ENCODE measurements at places on chromosomes 16 and 17.

- DNase-seq = peak; percentile 95
Measured at GRCh38 chr17:82414548-82415281, 3.4 kb upstream of the HEXD start.

GRCh38 chr17:40935624-40936023 lies 1.8 kb downstream of the KRT23 start:
- DNase-seq = peak; percentile 7

- DNase-seq = no peak
Measured at GRCh38 chr16:57639172-57639887, 10.9 kb downstream of the ADGRG1 start.

GRCh38 chr17:39547713-39548478 lies 59.8 kb downstream of the NEUROD2 start:
- DNase-seq = peak; percentile 79

DNA sequence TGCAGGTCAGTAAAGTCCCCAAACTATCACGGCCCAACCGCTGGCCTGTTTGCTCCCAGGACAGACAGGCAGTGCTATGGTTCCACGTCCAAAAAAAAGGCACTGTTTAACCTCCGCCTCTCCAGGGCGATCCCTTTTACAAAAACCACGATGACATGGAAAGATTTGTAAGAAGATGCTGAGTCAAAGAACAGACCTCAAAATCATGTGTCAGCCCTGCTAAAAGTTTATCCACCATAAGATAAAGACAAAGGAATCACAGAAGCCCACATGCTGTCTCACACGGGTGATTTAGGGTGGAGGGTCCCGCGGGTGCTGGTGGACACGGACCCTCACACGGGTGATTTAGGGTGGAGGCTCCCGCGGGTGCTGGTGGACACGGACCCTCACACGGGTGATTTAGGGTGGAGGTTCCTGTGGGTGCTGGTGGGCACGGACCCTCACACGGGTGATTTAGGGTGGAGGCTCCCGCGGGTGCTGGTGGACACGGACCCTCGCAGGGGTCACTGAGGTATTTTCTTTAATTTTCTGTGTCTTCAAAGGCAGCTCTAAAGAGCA lies 117.2 kb upstream of the METRNL start:
- DNase-seq = peak; percentile 43

DNA sequence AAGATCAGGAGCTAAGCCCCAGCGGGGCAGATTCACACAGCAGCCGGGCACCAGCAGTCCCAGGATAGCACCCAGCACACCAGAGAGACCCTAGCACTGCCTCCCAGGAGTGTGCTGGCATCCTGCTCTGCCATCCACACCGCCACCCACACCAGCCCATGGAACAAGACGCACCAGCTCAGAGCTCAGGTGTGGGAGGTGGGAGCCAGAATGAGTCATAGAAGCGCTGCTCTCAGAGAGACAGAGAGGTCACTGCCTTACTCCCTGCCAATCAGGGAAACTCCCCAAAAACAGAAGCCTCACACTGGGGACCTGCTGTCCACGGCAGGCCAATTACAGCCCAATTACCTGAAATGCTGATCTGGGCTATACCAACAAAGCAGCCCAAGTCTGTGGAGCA lies 64.9 kb downstream of the CDYL2 start:
- DNase-seq = no peak

Measured in islet precursor cell (in vitro differentiated cells).